ENCODE measurements at places on chromosomes 3 and 15.
A peak's percentile ranks its signal among the peaks of the same experiment; 100 is the strongest.

GRCh38 chr15:69926006-69926405, 171.7 kb downstream of the TLE3 start:
- no peak for DNase-seq

GRCh38 chr3:194617143-194617671, 16.0 kb downstream of the TMEM44 start:
- no peak for DNase-seq

DNA sequence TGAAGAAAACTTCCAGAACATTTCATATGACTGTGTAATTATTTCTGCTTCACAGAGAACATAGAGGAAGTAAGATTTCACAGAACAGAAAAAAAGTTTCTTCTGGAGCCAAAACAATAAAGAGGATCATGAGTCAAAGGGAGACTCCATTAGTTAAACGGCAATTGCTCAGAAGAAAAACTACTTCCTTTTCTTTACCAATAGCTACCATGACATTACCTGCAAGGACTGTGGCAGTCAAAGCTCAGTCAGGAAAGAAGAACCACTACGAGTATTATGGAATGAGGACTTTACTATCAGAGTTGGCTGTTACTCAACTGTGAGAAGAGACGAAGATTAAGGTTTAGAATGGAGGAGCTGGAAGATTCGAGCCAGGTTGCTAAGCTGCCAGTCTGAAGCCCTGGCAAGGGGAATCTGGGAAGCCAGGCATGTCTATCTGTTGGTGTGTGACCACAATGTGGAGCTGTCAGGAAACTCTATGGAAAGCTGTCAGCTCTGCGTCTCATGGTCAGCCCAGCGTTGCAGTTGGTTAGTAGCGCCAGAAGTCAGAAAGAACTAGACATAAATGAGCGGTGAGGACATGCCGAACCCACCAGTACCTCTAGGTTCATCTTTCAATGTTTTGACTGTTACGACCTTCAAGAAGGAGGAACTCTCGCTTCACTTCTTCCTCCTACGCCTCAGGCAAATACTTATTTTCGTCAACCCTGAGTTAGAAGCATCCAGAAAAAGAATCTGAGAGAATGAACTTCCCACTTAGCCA, 604.3 kb downstream of the FGF12 start:
- peak; percentile 8 for DNase-seq

DNA sequence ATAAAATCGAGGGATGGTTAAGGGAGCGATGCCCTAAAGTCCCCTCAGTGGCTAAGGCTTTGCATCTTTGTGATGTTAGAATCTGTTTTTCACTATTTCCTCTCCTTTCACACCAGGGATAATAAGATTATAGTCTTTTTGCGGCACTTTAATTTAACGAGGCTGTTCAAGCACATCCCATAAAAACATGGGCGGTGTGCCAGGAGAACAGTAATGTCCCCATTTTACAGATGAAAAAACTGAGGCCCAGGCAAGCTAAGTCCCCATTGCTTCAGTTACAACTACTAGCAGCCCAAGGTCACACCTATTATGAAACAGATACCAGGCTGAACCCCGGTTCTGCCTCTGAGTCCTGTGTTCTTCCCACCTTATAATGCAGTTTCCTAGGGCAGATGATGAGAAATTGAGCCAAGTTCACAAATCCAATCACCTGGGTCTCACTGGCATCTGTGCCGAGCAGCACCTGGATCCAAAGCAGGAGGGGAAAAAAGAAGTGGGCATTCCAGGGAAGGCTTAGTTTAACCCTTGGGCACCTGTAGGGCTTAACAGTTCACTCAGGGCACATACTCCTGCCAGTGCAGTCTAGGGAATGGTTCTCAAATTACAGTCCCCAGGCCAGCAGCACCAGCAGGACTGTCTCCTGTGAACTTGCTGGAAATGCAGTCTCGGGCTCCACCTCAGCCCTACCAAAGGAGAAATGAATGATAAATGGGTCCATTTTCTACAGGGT, 169.3 kb downstream of the RAB11A start:
- no peak for DNase-seq

DNA sequence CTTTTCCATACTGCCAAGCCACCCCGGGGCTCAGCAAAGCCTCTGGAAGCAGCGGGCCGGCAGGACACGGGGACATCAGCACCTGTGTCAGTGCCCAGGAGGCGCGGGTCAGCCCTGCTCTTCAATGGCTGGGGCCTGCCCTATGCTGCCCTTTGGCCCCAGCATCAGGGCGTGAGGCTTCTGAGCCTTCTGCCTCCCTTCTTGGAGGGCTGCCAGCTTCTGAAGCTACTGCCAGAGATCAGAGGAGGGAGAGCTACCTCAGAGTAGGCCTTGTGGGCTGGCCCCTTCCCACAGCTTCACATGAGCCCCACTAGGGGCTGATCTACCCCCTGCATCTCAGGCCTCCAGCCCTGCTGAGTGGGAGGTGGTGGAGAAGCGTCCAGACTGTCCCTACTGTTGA, 13.0 kb upstream of the TMEM115 start:
- DNase-seq: no peak

DNA sequence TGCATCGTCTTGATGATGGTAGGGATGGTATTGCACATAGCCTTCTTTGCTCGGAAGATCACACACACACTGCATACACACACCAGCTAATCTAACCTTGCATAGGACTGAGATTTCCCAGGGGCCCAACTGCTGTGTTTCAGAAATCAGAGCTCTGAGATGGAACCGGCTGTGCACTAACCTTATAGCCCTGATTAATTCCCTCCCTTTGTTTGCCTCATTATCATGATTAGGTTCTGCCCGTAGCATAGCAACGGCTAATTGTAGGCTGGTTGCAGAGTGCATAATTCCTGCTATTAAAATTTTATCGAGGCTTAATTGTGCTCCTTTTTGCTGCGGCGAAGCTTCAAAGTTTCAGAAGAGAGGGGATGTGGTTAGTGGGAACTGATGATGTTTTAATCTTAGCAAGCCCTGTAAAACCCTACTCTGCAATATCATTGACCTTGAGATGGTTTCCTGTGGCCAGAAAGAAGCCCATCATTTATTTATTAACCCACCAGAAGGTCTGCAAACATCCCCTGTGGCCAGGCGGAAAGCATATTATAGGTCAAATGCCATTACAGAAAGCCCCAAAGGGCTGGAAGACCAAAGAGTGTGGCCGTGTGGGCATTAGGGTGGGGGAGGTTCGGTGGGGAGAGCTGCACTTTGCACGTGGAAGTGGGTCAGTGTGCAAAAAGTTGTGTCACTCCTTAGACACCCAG, 56.2 kb upstream of the GLCE start:
- no peak for DNase-seq

GRCh38 chr15:100726070-100726420, 123.7 kb downstream of the ASB7 start:
- no peak for DNase-seq

- no peak for DNase-seq
These were observed 495.9 kb upstream of the NECTIN3 start for GRCh38 chr3:110575702-110576101.

GRCh38 chr15:57205996-57206395, 170.3 kb upstream of the CGNL1 start:
- DNase-seq: no peak

- no peak for DNase-seq
These were observed 66.7 kb upstream of the CORO2B start for GRCh38 chr15:68512052-68512451.

- DNase-seq: no peak
These were observed 153.3 kb downstream of the B3GALNT1 start for GRCh38 chr3:160951642-160952487.

- DNase-seq: no peak
These were observed 4.8 kb upstream of the ZMAT3 start for GRCh38 chr3:179076243-179077027.

- no peak for DNase-seq
These were observed 127.7 kb upstream of the IQSEC1 start for GRCh38 chr3:13200946-13201345.

GRCh38 chr3:39137991-39138803, 15.2 kb downstream of the CSRNP1 start:
- DNase-seq: no peak

- DNase-seq: no peak
These were observed 139.8 kb downstream of the IGF1R start for GRCh38 chr15:98787936-98788757.

DNA sequence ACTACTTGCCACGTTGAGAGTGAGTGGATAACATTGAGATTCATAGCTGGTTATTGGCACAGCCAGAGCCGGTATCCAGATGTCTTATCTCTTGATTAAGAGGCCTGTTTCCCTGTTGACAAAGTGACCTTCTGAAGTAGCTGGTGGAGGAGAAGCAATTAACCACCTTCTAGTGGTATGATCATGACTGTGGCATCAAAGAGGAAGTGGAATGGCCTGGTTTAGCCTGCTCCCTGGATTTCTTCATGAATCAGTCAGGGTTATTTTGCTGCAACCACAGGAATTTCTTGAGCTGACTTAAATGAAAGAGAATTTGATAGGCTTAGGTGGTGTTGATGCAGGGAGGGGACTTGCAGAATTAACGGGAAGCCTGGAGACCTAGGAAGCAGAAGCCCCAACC, 398.3 kb downstream of the MFSD1 start:
- no peak for DNase-seq

DNA sequence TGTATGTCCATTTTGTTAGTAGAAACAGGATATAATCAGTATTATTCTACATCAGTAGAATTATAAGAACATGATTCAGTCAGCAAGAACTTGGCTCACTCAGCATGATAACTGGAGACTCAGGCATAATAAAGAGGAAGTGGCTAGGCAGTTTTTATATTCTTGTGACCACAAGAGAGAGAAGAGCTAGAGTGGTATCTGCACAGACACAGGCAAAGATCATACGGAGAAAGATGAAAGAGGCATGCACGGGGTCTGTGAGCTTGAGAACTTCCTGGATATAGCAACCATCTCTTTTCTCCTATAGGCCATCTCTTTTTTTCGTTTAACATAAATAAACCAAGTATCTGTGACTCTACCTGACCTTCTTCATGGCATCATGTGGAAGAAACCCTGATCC, 46.8 kb downstream of the MYO5A start:
- no peak for DNase-seq

GRCh38 chr3:106006571-106006970, 137.8 kb upstream of the CBLB start:
- no peak for DNase-seq

DNA sequence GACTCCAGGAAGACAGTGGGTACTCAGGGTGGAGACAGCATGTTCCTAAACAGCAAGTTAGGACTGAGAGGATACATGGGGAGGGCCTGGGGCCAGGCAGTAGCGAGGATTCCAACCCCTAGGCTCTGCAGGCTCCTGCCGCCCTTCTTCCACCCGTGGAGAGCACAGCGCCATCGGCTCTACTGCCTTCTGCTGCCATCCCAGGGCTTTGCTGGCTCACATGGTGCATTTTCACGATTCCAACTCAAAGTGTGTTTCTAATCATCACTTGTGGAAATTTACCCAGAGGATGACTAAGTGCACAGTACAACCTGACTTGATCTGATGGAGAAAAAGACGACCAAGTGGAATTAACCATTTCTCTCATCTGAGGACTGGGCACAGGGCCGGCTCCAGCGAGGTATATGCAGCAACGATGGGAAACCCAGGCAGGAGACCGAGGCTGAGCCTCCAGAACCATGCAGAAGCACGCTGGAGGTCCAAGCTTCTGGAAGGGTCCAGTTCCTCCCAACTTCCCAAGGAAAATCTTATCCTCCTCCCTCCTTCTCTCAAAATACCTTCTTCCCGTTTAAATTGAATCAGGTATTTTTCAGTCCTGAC, 104.6 kb downstream of the LRIG1 start:
- no peak for DNase-seq

- no peak for DNase-seq
These were observed 34.8 kb upstream of the GSK3B start for GRCh38 chr3:120129051-120129450.

- no peak for DNase-seq
These were observed 10.7 kb upstream of the TASOR start for GRCh38 chr3:56693750-56694149.

DNA sequence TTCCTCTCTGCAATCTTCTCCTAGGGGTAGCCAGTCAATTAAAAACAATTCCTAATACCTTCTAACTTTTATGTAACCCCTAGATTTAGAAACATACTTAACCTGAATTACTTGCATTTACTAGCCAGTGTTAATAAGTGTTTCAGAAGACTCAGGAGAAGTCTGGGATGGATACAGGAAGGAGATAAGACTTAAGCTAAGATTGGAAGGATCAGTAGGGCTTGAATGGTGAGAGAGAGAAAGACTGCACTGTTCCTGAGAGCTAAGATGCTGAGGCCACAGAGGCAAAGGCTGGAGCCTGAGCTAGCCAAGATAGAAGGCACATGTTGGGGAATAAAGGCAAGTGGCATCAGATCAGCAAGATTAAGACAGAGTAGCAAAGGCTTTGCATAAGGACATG, 30.1 kb upstream of the CADPS start:
- no peak for DNase-seq

DNA sequence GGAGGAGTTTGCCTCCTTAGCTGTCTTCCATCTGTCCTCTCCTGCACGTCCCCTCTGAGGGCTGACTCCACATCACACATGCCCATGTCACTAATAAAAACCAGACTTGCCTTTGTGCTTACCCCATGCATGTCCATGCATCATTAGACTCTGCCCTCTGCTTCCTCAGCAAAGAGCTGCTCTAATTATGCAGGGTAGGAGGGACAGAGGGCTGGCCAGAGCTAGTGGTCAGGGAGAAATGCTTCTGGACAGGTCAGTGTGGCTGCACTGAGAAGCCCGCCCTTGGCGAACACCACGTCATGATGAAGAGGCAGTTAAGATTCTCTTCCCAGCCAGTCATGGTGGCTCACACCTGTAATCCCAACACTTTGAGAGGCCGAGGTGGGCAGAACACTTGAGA, 8.9 kb downstream of the CA12 start:
- no peak for DNase-seq

GRCh38 chr15:91307601-91308000, 207.5 kb downstream of the SV2B start:
- no peak for DNase-seq

Measured in right cardiac atrium (tissue), 5 donors.